Activated T-helper 1 cell treated with anti-CD3 and anti-CD28 coated beads, Interleukin-2, amount 50 U/mL, for 16 hours (primary cell): ENCODE measurements at places on chromosomes 3 and 15.
A peak's percentile ranks its signal among the peaks of the same experiment; 100 is the strongest.

GRCh38 chr3:43256714-43257461 is 29.5 kb upstream of the SNRK start:
- no peak for DNase-seq

GRCh38 chr3:181534781-181535221 is 176.9 kb upstream of the SOX2 start:
- no peak for DNase-seq

DNA sequence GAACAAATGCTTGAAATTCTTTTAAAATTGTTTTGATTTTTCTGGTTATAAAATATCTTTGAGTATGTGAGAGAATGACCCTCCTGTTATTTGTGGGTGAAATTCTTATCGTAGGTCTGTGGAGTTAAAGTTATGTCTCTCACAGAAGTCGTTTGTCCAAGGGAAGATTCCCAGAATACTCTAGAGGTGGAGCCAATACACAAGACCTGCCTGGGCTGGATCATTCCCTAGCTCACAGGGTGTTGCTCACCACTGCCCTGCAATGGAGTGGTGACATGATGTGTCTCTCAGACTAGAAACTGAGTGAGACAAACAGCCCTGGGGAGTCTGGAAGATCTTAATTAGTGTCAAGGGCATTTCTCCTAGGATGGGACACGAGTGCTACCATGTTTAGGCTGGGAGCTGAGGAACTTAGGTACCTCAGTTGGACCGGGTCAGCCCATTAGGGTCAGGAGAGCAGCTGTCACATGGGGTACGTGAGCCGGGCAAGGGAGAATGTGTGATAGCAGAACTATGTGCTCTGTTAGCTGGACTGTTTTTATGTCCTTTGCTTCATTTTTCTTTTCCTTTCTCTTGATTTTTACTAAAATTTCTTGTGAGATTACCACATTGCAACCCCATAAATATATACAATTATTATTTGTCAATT is 53.6 kb upstream of the MYO5C start:
- DNase-seq, result no peak

- no peak for DNase-seq
Measured at GRCh38 chr3:13831386-13831996, 48.4 kb downstream of the WNT7A start.

GRCh38 chr15:91887321-91887720 is 33.8 kb downstream of the SLCO3A1 start:
- no peak for DNase-seq

DNA sequence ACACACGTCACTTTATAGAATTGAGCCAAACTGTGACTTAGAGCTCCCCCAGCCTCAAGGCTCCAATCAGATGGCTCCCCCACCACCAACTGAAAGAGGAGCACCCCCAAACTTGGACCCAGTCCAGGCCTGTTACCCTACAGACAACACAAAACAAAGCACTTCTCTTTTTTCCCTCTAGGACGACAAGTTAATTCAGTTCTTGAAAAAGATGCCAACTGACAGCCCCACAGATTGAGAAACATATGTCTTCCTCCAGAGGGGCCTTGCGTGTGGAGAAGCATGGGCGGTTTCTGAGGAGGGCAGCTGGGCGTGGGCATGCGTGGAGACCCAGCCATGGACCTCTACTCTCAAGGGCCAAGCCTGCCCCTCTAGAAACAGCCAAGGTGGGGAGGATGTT is 229.5 kb downstream of the SHQ1 start:
- no peak for DNase-seq

- DNase-seq, result no peak
Measured at GRCh38 chr3:40465111-40465407, 7.9 kb downstream of the RPL14 start.

- DNase-seq, result no peak
Measured at GRCh38 chr3:17894434-17895060, 152.1 kb upstream of the TBC1D5 start.

DNA sequence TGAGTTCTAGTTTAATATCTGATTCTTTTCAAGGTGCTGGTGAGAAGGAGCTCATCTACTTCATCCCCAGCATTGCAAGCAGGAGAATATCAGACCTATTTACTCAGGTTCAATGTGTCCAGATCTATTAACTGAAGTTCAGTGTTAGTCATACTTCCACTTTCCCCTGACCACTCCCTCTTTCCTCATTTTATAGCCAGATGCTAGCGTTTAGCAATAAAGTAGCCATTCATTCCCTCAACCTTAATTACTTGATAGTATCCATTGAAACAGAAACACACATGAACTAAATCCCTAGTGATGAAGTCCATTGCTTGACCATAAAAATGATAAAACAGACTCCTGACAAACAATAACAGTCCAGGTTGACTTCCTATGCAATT is 60.0 kb downstream of the RPL22L1 start:
- no peak for DNase-seq

GRCh38 chr15:45634432-45635190 is at the start of gene SQOR:
TSS of gene SQOR (plus strand) at chr15:45635029. CDS start at chr15:45658924, 23,895 bp downstream.
- DNase-seq, result peak; percentile 38

GRCh38 chr3:197454014-197454413 is 101.8 kb downstream of the BDH1 start:
- no peak for DNase-seq

- no peak for DNase-seq
Measured at GRCh38 chr3:152779653-152780052, 55.3 kb upstream of the P2RY1 start.

GRCh38 chr3:195123281-195123691 is 147.7 kb downstream of the XXYLT1 start:
- no peak for DNase-seq

- DNase-seq, result no peak
Measured at GRCh38 chr3:144109944-144110343, 138.3 kb downstream of the DIPK2A start.

DNA sequence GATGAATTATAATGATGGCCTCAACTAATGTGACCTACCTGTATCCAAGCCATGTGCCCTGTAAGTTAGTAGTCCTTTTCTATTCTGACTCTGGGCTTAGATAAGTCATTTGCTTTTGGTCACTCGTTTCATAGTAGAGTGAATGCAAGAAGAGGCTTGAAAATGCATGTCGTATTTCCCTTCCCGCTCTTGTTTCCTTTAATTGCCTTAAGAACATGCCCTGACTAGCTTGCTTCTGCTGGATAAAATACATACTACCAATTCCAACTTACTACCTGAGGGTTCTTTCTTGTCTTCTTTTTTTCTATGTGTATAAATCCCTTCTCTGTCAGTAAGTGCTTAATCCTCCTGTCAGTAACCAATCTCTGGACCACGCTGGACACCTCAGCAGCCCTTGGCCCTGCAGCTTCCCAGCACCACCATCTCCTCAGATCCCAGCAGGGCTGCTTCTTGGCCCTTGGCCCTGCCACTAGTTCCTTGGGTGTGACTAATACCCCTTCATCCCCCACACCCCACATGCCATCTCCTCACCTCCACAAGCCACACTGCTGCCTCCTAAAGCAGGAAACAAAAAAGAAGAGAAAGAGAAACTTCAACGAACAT is 771.7 kb downstream of the IGSF11 start:
- no peak for DNase-seq

- no peak for DNase-seq
Measured at GRCh38 chr3:127196002-127196401, 3.1 kb downstream of the PRR23E start.

GRCh38 chr15:98815207-98815606 is 166.9 kb downstream of the IGF1R start:
- DNase-seq, result no peak

DNA sequence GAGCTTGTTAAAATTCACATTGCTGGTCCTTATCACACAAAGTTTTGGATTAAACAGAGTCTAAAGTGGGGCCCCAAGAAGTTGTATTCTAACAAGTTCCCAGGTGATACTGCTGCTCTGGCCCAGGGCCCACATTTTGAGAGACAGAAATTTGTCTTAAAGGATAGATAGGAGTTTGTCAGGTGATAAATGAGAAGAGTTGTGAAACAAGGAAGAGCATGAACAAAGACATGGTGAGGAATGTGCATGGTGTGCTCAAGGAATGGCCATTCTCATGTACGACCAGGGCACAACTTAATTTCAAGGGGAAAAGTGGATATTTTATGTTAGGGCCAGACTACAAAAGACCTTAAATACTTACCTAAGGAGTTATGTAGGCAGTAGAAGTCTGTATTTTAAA is 75.6 kb downstream of the GPR156 start:
- no peak for DNase-seq

DNA sequence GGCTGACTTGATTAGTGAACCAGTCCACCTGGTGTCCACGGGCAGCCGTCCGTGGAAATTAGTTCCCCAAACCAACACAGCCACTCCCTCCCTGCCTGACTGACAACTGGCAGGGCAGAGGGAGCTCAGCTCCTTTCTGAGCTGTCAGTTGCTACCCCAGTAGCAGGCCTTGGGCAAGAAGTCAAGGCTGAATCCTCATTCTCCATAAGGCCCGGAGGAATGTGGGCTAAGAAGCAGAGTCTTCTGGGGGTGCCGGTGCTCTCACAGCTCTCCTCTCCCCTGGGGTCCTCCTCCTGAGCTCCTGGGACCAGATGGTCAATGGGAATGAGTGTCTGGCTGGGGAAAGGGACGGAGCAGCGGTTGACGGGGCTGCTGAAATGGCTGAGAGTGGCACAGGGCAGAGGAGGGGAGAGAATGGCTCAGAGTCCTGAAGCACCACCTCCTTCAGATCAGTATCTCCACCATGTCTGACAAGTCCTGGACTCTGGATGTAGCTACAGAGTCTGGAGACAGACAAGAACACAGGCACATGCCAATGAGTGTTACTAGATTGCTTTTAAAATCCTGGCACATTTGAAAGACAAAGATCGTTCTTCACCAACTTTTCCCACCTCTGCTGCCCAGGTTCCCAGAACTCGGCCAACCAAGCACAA is 16.9 kb downstream of the AMOTL2 start:
- no peak for DNase-seq

- DNase-seq, result no peak
Measured at GRCh38 chr3:177694316-177694715, 497.0 kb upstream of the TBL1XR1 start.

- no peak for DNase-seq
Measured at GRCh38 chr3:98359993-98360675, 6.5 kb downstream of the OR5K4 start.

- no peak for DNase-seq
Measured at GRCh38 chr15:78402061-78402610, 35.9 kb upstream of the IREB2 start.

- DNase-seq, result no peak
Measured at GRCh38 chr3:56297281-56297840, 170.9 kb downstream of the ERC2 start.

DNA sequence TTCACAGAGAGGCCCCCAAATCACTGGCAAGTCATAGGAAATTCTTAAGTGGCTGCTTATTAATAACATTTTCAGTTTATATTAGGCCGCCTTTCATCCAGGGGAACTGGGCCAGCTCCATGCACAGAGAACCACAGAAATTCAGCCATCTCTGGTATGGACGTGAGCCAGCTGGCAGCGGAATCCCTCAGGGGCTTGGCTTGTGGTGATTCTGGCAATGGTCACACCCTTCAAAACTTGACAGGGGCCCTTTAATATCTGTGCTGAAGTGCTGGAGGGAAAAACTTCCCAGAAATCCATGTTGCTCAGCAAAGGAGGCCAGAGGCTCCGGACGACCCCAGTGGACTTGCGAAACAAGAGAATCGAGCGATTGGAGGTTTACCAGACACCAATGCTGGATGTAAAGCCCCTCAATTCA is 11.3 kb downstream of the PRICKLE2 start:
- no peak for DNase-seq

GRCh38 chr3:29144807-29145206 is 136.1 kb upstream of the RBMS3 start:
- DNase-seq, result no peak

- DNase-seq, result no peak
Measured at GRCh38 chr15:31869686-31870307, 160.5 kb upstream of the CHRNA7 start.

- DNase-seq, result no peak
Measured at GRCh38 chr15:69893863-69894262, 203.9 kb downstream of the TLE3 start.

DNA sequence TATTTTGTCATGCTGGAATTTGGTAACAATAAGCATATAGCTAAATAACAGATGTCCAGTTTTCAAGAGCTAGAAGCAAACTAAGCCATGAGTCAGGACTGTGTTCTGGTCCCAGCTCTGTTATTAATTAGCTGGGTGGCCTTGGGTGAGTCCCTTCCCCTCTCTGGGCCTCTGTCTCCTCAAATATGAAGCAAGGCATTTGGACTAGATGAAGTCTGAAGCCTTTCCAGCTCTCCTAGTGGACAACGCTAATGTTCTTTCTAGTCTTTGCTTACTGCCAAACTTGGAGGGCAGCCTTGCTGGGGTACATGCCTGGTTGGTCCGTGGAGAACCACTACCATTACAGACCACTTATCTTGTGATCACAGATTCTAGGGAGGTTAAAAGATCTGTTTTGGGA is 127.6 kb downstream of the DUT start:
- no peak for DNase-seq

- DNase-seq, result no peak
Measured at GRCh38 chr3:10518506-10519150, 13.2 kb upstream of the ATP2B2 start.

DNA sequence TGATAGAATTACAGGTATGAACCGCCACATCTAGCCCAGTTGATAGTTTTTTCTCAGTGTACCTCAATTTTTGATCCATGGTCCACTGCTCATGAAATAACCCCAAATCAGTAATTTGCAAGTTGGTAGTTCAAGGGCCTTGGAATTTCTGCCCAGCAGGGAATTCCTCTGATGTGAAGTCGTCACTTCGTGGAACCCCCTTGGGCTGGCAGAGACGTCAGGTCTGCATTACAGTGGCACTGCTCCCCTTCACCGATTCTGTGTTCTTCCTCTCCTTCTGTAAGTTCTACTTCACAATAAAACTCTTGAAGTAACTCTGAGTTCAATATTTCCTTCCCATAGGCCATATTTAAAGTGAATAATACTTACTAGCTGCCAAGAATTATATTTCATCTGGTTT is 881.0 kb downstream of the OTOL1 start:
- DNase-seq, result no peak

GRCh38 chr3:183904833-183905780 is 20.4 kb upstream of the PARL start:
- no peak for DNase-seq

DNA sequence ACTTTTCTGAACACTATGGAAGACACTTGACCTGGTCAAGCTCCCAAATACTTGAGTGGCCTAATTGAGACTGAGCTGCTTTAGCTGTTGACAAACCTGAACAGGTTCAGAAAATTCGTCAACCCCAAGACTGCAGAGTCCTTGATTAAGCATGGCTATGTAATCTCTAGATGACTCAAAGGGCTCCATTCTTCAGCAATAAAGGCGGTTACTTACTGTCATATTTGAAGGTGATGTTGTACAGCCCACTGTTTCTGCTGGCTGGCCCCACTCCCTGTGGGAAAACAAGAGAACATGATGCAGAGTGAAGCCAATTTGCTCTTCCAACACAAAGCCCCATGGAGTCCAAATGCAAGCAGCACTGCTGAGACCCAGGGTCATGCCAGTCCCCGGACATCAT is 45.1 kb downstream of the IL17RD start:
- DNase-seq, result no peak

- DNase-seq, result no peak
Measured at GRCh38 chr3:63400246-63400860, 122.2 kb downstream of the SYNPR start.

- DNase-seq, result no peak
Measured at GRCh38 chr3:42712688-42713372, 10.2 kb upstream of the HHATL start.

- no peak for DNase-seq
Measured at GRCh38 chr3:179069762-179070390, 1.7 kb downstream of the ZMAT3 start.
